Effector memory CD4-positive, alpha-beta T cell (primary cell): ENCODE measurements at places on chromosomes 12 and 14.

DNA sequence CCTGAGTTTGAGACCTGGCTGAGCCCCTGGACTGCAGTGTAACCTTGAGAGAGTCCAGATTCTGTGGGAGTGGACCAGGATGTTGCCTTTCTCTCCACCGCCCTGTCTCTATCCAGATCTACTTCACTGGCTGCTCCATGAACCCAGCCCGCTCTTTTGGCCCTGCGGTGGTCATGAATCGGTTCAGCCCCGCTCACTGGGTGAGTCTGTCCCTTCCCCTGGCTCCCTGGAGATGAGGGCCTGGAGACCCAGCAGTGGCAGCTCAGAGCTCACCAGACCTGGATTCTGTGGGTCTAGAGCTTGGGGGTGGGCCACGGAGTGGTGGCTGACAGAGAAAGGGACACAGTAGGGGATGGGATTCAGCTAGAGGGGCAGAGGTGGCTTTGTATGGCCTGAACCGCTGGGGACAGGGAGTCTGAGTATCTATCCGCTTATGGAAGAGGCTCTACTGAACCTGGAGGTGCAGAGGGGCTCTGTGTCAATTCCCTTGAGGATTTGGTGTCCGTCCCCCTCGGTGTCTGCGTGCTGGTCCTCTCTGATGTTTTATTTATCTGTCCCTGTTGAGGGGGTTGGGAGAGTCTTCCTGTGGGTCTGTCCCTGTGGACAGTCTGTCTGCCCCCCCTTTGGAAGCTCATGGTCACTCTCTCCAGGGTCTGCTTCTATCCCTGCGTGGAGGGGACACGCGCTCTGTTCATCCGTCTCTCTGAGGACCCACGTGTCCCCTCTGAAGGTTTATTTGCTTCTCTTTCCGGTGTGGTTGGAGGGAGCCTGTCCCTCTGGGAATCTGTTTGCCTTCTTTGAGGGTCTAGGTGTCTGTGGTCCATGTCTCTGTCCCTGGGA is 2.5 kb downstream of the AQP5 start:
- no peak for DNase-seq

DNA sequence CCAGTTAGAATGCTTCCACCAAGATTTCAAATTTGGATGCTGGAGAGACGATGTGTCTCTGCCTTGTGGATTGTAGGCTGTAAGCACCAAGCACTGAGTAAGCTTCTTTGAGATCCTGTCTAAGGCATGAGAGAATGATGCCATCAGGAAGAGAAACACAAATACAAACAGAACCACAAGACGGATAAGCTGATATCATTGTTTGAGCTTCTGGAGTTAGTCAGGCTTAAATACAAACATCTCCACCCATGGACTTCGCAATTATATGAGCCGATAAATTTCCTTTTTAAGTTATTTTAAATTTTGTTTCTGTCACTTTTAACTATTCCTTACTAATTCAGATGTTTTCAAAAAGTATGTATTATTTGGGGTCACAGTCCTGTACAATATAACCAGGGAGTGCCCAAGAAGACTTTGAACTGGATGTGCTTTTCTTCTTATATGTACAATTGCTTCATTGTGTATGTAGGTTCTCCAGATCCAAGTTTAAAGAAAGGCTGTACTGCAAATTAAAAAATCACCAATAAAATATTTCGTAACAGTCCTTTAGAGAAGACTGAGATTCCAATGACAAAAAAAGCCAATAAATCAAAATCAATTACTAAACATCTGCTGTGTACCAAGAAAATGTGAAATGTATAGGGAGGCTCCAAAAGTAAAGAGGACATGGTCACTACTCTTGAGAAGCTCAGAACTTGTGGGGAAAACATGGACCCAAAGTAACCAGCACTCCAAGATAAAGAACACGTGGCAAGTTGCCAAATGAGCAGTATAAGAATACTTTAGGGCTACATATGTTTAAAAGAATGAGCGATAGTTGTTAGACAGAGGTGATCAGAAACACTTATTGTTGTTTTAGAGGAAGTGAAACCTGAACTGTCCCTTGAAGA is 274.1 kb downstream of the ADAMTS20 start:
- no peak for DNase-seq

- no peak for DNase-seq
These were observed 192.1 kb upstream of the MYL2 start for GRCh38 chr12:111112311-111113098.

- DNase-seq, result no peak
These were observed 117.7 kb upstream of the C14orf180 start for GRCh38 chr14:104461676-104462449.

GRCh38 chr14:32354716-32355115 is 25.6 kb downstream of the AKAP6 start:
- DNase-seq, result no peak

- DNase-seq, result no peak
These were observed 28.5 kb downstream of the ACTR6 start for GRCh38 chr12:100229036-100229635.

- DNase-seq, result no peak
These were observed 290.7 kb downstream of the NPAS3 start for GRCh38 chr14:33229269-33229929.

DNA sequence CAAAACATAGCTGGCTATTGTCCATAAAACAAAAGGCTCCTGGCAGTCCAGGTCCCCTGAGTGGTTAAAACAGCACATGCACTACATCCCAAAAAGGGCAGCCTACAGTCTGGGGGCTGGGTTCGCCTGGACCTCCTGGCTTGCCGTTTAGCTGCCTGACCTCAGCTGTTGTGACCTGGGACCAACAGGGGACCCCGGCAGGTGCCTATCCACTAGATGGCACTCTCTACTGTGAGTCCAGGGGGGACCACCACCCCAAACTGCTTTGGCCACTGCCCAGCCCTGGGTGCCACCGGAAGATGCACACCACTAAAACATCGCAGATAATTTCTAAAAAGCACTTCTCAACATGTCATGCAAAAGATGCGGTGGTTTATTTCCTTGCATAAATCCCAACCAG is 2.9 kb upstream of the RTL1 start:
- DNase-seq, result no peak

GRCh38 chr14:68935761-68936214 is 43.3 kb downstream of the ACTN1 start:
- DNase-seq, result no peak

DNA sequence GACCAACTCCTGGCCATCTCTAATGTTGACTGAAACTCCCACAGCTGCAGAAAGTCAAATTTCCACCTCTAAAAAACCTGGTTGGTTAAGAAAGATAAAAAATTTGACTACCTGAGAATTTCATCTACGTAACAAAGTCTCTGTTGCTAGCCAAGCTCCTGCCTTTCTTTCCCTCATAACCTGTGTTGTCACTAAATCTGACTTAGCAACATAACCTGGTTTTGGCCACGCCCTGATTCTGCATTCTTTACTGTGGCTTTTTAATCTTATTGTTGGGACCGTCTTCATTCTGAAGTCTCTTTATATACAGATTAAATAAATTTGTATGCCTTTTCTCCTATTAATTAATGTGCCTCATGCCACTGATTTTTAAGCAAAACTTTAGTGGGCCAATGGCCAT is 16.1 kb upstream of the CD69 start:
- no peak for DNase-seq

DNA sequence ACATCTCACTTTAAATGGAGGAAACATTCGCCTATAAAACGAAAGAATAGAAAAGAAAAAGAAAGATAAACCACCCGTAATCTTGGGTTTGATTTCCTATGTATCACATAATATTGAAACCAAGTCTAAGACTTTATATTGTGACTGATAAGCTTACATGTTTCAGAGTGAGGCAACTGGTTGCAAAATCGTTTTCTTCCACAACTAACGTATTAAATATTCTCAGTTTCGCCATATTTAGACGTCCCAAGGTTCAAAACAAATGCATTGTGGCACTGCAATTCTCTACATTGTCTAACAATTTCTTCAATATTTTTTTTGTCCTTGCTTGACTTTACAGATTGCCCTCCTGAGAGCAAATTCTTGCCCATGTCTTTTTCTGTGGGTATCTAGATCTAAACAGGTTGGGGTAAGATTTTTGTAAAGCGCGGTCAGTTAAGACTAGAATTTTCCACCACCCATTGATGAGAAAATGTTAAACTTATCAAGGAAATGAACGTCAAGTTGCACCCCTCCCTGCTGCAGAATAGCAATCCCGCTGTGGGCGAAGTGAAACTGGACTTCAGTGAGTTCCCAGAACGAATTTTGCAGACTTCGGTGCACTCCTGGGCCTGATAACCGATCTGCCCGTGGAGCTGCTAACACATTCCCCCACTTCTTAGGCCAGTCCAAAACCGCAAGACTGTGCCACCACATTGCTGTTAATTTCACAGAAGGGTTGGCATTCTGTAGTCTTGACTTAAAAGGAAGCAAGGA is 2.7 kb downstream of the TBX3 start:
- DNase-seq, result no peak

DNA sequence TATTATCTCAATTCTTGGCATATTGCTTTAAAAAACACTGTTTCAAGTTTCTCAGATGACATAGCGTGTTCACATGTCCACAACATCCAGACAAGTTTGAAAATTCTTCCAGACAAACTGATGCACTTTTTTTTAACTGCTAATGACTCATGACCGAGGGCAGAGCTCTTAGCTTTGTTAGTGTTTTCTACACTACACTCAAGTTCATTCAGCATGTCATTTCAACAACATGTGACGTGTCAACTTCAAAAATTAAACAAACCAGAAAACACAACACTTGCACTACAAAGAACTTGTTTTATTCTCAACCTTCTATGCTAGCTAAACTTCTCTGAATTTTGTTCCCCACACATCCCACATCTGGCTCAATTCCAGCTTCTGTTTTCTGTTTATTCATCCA is 1186.3 kb upstream of the FLRT2 start:
- DNase-seq, result no peak

DNA sequence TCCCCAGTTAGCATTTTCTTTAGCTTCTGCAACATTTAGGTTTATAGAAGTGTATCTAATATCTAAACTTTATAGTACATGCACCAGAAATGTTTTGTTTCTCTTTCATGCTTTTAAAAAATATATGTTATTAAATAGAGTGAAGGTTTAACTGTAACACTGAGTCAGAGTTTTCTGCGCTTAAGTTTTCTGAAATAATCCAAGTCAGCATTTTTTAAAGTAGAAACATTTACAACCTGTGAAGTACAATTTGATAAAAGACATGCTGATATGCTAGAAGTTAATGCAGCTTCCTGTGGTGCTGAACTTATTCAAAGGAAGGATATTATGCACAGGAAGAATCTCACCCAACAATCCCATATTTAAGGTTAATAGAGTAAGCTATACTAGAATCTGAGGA is 1096.8 kb downstream of the LRFN5 start:
- no peak for DNase-seq

- no peak for DNase-seq
These were observed 189.4 kb downstream of the NRXN3 start for GRCh38 chr14:78359581-78359980.
